ENCODE measurements at places on chromosomes 4 and X.
A peak's percentile ranks its signal among the peaks of the same experiment; 100 is the strongest.

DNA sequence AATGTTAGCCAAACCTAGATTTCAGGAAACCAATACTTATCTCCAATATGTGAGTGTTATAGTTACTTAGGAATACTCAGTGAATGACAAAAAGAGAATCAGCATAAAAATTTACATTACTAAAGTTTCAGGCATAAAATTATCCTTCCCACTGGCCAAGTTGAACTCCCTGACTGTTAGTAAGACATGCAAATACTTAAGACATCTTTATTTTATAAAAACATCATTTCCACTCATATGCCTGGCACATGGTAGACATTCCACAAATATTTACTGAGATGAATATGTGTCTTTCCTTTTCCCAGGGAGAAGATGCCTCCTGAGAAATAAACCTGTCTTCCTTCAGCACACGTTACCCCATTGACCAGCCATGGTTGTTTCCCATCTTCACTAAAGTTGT lies 7.3 kb downstream of the VEGFD start:
- peaks cover 10% of the 10 kb centered on the region for H3K27me3 ChIP-seq
- H3K4me3 ChIP-seq, result no peak overlapping the region
- no peaks in the 10 kb centered on the region for H3K36me3 ChIP-seq
- no peak for DNase-seq
- no peaks in the 10 kb centered on the region for H3K4me1 ChIP-seq

GRCh38 chrX:129802863-129803262 lies 23.1 kb downstream of the SASH3 start:
- H3K4me1 ChIP-seq, result no peaks in the 10 kb centered on the region
- H3K36me3 ChIP-seq, result peaks cover 14% of the 10 kb centered on the region
- no peak overlapping the region for H3K4me3 ChIP-seq
- no peaks in the 10 kb centered on the region for H3K27me3 ChIP-seq
- no peak overlapping the region for H3K27ac ChIP-seq

DNA sequence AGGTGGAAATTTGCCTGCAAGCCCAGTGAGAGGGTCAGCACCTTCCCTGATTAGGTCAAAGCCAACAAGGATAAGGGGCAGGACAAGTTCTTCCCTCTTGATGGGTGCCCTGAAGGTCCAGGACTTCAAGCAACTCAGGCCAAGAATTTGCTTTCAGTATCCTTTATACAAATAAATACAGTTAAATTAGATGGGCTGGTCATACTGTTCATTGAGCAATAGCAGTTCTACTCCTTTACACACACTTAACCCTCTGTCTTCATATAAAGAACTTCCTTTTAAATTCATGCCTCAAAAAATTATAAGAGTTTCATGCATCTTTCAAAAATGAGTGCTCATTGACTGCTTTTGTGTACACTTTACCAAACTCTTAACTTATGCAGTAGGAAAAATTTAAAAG lies 392.0 kb downstream of the SPRY1 start:
- no peaks in the 10 kb centered on the region for H3K36me3 ChIP-seq
- H3K27me3 ChIP-seq, result no peaks in the 10 kb centered on the region
- no peak overlapping the region for H3K27ac ChIP-seq
- DNase-seq, result no peak
- no peak overlapping the region for H3K4me3 ChIP-seq

GRCh38 chrX:1389181-1389992 lies 2.5 kb downstream of the SLC25A6 start:
- DNase-seq, result no peak
- no peak overlapping the region for H3K27ac ChIP-seq
- H3K4me1 ChIP-seq, result peaks cover 19% of the 10 kb centered on the region
- H3K4me3 ChIP-seq, result no peak overlapping the region

- no peak overlapping the region for H3K4me3 ChIP-seq
- H3K27me3 ChIP-seq, result no peaks in the 10 kb centered on the region
- H3K4me1 ChIP-seq, result peaks cover 13% of the 10 kb centered on the region
These were observed 108.3 kb downstream of the CDS1 start for GRCh38 chr4:84691170-84691691.

DNA sequence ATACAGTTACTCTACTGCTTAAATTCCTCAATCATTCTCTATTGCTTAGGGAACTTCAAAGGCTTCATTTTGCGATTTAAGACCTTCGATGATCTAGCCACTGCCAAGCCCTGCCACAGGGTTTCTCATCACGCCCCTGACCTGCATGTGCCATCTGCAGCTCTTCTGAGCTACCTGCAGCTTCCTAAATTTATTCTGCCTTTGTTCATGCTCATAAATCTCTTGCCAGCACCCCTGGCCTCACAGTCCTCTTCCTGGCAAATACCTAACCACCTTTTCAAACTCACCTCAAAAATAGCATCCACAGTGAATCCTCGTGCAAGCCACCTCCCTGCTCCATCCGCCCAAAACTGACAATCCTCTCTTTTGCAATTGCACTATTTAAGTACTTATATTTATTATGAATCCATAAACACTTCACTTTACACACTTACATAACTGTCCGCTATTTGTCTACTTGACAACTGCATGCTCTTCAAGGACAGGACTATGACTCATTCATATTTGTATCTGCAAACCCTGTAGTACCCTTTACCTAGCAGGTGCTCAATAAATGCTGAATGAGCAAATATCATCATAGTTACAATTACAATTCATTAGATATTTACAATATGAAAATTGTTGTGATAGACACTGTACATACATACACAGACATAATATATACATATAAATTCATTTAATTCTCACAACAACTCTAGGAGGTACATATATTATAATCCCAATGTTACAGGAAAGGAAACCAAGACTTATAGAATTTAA lies 280.0 kb upstream of the RASGEF1B start:
- no peak overlapping the region for H3K27ac ChIP-seq
- no peaks in the 10 kb centered on the region for H3K36me3 ChIP-seq
- DNase-seq, result no peak
- no peaks in the 10 kb centered on the region for H3K27me3 ChIP-seq

GRCh38 chr4:74311696-74312313 lies 3.5 kb downstream of the EPGN start:
- DNase-seq, result peak; percentile 81
- H3K4me3 ChIP-seq, result no peak overlapping the region
- no peak overlapping the region for H3K27ac ChIP-seq
- H3K4me1 ChIP-seq, result peaks cover 26% of the 10 kb centered on the region
- H3K27me3 ChIP-seq, result no peaks in the 10 kb centered on the region
- H3K36me3 ChIP-seq, result peaks cover 4% of the 10 kb centered on the region

- peaks cover 6% of the 10 kb centered on the region for H3K36me3 ChIP-seq
- no peaks in the 10 kb centered on the region for H3K4me1 ChIP-seq
- no peak for DNase-seq
- no peak overlapping the region for H3K27ac ChIP-seq
These were observed 35.9 kb downstream of the STK26 start for GRCh38 chrX:132058975-132059374.

DNA sequence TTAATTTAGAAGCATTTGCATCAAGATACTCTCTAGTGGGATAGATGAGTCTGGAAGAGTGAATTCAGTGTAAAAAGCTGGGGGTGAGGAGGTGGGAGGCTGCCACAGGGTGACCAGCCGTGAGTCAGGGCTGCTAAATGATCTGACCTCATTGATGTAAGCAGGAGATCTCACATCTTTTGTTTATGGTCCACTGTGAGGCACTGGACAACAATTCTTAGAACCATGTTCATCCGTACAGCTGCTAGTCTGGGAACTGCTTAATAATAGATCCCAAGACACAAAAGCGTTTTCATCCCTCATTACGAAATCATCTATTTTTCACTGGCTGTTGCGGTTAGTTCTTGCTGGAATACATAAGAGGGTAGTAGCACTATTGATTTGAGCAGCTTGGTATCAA lies 14.1 kb downstream of the KLF3 start:
- no peak overlapping the region for H3K27ac ChIP-seq
- H3K4me1 ChIP-seq, result peaks cover 31% of the 10 kb centered on the region
- H3K36me3 ChIP-seq, result peaks cover 25% of the 10 kb centered on the region

GRCh38 chr4:25180524-25181131 lies 20.4 kb upstream of the SEPSECS start:
- H3K27me3 ChIP-seq, result no peaks in the 10 kb centered on the region
- H3K27ac ChIP-seq, result no peak overlapping the region
- H3K36me3 ChIP-seq, result no peaks in the 10 kb centered on the region
- H3K4me3 ChIP-seq, result no peak overlapping the region

DNA sequence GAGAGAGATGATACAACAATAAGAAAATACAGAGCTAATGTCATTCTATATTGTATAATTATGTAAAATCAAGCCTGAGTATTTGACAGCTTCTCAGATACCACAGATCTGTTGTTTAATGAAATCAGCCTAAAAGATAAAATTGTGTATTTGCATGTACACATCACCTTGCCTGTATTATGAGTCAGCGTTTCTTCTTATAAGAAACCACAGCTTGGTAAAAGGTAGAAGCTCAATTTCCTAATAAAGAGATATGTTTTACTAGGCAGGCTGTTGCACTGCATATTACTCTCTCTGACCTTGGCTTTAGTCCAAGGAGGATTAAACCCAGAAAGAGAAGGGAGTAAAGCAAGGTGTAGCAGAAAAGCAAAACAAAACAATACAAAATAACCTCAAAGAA lies 121.3 kb downstream of the PPARGC1A start:
- H3K27me3 ChIP-seq, result no peaks in the 10 kb centered on the region
- no peak overlapping the region for H3K27ac ChIP-seq
- H3K4me3 ChIP-seq, result no peak overlapping the region
- no peak for DNase-seq

DNA sequence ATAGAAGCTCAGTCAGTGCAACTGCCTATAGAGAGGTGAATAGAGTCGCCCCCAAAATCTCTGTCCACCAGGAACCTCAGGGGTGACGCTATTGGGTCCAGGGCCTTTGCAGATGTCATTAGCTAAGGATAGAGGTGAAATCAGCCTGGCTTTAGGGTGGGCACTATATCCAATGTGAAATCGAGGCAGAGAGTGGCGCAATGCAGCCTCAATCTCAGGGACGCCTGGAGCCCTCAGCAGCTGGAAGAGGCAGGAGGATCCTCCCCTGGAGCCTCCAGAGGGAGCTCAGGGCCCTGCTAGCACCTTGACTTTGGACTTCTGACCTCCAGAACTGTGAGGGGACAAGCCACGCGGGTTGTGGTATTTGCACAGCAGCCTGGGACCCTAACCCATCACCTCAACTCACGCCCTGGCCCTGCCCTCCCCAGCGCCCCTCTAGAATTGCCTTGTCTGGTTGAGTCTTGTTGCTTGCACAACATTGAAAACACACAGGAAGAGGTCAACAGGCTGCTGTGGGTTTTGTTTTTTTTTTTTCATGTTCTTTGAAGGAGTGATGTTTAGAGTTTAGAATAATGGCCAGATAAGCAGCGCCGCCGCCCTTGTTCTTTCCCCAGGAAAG lies 89.4 kb upstream of the PSAPL1 start:
- H3K4me3 ChIP-seq, result no peak overlapping the region
- no peak overlapping the region for H3K27ac ChIP-seq
- peaks cover 89% of the 10 kb centered on the region for H3K27me3 ChIP-seq
- DNase-seq, result peak; percentile 23
- H3K36me3 ChIP-seq, result no peaks in the 10 kb centered on the region
- H3K4me1 ChIP-seq, result peaks cover 15% of the 10 kb centered on the region

- no peak overlapping the region for H3K27ac ChIP-seq
- H3K4me1 ChIP-seq, result no peaks in the 10 kb centered on the region
- no peaks in the 10 kb centered on the region for H3K27me3 ChIP-seq
- no peak for DNase-seq
- no peak overlapping the region for H3K4me3 ChIP-seq
- peaks cover 50% of the 10 kb centered on the region for H3K36me3 ChIP-seq
These were observed 44.8 kb downstream of the ACOX3 start for GRCh38 chr4:8395504-8396296.

GRCh38 chrX:143536176-143536575 lies 18.9 kb upstream of the SPANXN3 start:
- no peak overlapping the region for H3K27ac ChIP-seq
- no peak overlapping the region for H3K4me3 ChIP-seq
- no peaks in the 10 kb centered on the region for H3K4me1 ChIP-seq

DNA sequence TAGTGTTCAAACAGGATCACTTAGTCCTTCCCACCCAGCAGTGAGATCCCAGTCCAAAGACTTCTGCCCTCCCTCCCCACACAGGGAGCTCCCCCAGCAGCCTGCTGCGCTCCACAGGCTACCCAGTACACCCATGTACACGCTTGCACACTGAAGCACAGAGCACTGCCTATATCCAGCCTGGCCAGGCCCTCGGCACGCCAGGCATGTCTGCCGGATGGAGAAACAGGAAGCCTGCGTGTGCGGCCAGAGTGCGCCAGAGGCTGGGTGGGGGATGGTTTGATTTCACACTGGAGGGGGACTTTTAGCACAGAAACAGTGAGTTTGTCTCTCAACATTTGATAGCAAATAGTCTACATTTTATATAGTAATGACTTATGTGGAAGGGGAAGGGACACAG lies 833.5 kb upstream of the IGFBP7 start:
- H3K27me3 ChIP-seq, result no peaks in the 10 kb centered on the region
- H3K27ac ChIP-seq, result no peak overlapping the region
- H3K36me3 ChIP-seq, result no peaks in the 10 kb centered on the region
- no peak overlapping the region for H3K4me3 ChIP-seq
- H3K4me1 ChIP-seq, result peaks cover 1% of the 10 kb centered on the region

GRCh38 chr4:183716302-183716701 lies 57.2 kb downstream of the TRAPPC11 start:
- H3K27me3 ChIP-seq, result no peaks in the 10 kb centered on the region
- H3K4me1 ChIP-seq, result peaks cover 2% of the 10 kb centered on the region

DNA sequence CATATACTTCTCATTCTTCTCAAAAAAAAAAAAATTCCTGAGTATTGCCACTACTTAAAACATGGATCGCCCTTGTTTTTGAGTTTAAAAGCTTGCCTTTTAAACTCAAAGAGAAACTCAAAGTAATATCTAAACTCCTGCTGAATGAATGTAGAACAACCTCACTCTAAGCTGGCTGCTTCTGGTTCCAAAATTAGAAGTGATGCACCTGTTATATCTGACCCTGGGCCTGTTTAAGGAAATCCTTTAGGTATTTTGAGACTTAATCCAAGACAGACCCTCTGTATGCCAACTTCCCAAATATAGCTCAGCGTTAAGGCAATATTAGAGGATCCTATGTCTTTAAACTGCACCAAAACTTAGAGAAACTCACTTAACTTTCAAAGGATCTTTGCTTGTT lies 1.8 kb upstream of the OTUD4 start:
- no peak overlapping the region for H3K4me3 ChIP-seq
- H3K27me3 ChIP-seq, result no peaks in the 10 kb centered on the region
- no peaks in the 10 kb centered on the region for H3K36me3 ChIP-seq
- peaks cover 17% of the 10 kb centered on the region for H3K4me1 ChIP-seq

- no peak overlapping the region for H3K4me3 ChIP-seq
- no peaks in the 10 kb centered on the region for H3K27me3 ChIP-seq
- no peak overlapping the region for H3K27ac ChIP-seq
- H3K4me1 ChIP-seq, result no peaks in the 10 kb centered on the region
- no peaks in the 10 kb centered on the region for H3K36me3 ChIP-seq
These were observed 39.6 kb downstream of the FAM47C start for GRCh38 chrX:37047776-37048175.
